ENCODE measurements at places on chromosomes 4 and X. TPM values are rescaled to one million over a fixed set of nuclear protein-coding genes. Genes with fewer than 3 reads are reported as not detected.

FAAH2 gene
- 1.7 TPM for total RNA-seq

DNA sequence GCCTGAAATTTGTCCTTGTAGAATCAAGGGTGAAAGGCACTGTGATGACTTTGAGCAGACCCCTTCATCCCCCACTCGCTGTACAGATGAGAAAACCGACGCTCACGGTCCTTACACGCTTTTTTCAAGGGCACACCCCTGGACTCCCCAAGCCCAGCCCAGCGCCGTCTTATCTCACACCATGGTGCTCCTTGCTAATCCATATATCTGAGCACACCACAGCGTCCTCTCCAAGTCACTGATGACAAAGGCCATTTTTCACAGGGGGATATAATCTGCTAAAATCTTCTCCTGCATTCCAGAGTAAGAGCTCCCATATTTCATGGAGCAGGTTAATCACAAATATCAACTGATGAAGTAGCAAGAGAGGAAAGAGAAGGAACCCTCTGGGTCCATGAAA is 486.3 kb downstream of the BCOR start:
- no peak for DNase-seq

GRCh38 chr4:148015058-148015457 is 283.2 kb downstream of the ARHGAP10 start:
- no peak for DNase-seq

GRCh38 chr4:66949419-66949818 is 595.9 kb downstream of the CENPC start:
- no peak for DNase-seq

GRCh38 chr4:164614999-164615398 is 138.9 kb upstream of the SMIM31 start:
- DNase-seq: no peak

GRCh38 chr4:176478076-176478475 is 158.3 kb downstream of the SPCS3 start:
- DNase-seq: peak; percentile 52

DNA sequence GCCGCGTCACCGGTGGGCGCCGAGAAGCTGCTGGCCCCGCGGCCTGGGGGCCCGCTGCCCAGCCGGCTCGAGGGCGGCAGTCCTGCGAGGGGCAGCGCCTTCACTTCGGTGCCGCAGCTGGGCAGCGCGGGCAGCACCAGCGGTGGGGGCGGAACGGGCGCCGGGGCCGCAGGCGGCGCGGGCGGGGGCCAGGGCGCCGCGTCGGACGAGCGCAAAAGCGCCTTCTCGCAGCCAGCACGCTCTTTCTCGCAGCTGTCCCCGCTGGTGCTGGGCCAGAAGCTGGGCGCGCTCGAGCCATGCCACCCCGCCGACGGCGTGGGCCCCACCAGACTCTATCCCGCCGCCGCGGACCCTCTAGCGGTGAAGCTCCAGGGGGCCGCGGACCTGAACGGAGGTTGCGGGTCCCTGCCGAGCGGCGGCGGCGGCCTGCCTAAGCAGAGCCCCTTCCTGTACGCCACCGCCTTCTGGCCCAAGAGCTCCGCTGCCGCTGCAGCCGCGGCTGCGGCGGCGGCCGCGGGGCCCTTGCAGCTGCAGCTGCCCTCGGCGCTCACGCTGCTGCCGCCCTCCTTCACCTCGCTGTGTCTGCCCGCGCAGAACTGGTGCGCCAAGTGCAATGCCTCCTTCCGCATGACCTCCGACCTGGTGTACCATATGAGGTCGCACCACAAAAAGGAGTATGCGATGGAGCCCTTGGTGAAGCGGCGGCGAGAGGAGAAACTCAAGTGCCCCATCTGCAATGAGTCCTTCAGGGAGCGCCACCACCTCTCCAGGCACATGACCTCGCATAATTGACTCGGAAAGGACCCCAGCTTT is 5.6 kb downstream of the PRDM8 start:
- peak; percentile 63 for DNase-seq

DNA sequence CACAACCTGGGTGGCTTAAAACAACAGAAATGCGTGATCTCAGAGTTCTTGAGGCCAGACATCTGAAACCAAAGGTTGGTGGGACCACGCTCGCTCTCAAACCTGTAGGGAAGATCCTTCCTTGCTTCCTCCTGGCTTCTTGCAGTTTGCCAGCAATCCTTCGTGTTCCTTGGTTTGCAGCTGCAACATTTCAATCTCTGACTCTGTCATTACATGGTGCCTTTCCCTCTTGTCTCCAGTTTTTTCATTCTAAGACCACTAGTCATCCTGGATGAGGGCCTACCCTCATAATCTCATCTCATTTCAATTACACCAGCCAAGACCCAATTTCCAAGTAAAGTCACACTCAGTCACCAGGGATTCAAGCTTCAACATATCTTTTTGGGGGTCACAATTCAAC is 388.0 kb downstream of the GPM6A start:
- no peak for DNase-seq

GRCh38 chrX:44451056-44451455 is 91.6 kb downstream of the FUNDC1 start:
- DNase-seq: no peak

- no peak for DNase-seq
Observed at GRCh38 chrX:84710611-84711010, 208.4 kb upstream of the HDX start.

- DNase-seq: peak; percentile 55
Observed at GRCh38 chrX:154396973-154397887, 947 bp upstream of the RPL10 start.

GRCh38 chr4:138521809-138522208 is 279.7 kb upstream of the SLC7A11 start:
- DNase-seq: no peak

GRCh38 chrX:124488412-124489161 is 142.2 kb downstream of the SH2D1A start:
- DNase-seq: no peak

GRCh38 chrX:46433892-46434291 is 111.3 kb downstream of the ZNF674 start:
- no peak for DNase-seq

DNA sequence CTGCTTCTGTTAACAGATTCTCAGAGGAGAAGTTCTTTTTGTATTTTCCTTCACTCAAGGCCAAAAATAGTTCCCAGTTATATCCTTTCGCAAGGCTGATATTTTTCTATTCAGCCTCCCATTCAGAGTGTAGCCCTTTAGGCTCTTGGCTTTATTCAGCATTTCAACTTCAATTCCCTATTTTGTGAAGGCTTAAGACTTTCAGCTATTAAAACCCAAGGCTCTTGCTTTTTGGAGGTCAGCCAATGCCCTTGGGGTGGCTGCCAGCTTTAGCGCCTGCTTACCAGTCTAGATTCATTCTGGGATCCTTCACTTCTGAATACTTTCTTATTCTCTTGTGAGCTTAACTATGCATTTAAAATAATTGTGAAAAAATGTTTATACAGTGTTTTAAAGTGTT is 57.3 kb upstream of the ADGRA3 start:
- peak; percentile 71 for DNase-seq

- peak; percentile 69 for DNase-seq
Observed at GRCh38 chr4:8506373-8507195, 66.0 kb downstream of the TRMT44 start.

DNA sequence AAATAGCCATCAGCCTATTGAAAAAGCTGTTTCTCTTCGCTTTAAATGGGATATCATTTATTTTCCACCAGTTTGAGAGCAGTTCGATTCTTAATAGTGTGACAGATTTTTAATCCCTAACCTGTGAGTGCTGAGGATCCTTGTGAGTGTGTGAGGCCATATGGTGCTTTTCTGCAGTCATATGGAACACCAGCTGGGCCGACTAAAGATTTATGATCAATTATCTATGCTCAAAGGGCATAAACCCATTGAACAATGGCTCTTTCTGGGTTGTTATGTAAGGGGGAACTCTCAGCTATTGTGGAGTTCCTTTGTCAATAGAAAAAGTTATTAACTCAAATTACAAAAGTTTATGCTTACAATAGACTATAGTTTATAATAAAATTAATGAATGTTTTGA is 1003.6 kb downstream of the FAT4 start:
- no peak for DNase-seq

- no peak for DNase-seq
Observed at GRCh38 chrX:142831961-142832530, 193.7 kb upstream of the SPANXN4 start.

GRCh38 chr4:98510757-98511517 is 147.5 kb downstream of the TSPAN5 start:
- no peak for DNase-seq

DNA sequence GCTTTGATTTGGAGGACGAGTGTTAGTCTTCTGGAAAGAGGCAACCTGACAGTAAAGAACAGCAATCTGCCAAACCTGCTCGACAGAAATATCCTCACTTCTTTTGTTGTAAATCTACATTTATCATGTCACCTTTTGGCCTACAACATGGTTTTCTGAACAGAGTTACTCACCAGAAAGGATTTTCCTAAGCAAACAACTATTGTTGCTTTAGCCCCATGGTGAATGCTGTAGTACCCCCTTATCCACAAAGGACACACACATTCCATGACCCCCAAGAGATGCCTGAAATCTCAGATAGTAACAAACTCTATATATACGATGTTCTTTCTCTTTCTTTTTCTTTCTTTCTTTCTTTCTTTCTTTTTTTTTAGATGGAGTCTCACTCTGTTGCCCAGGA is 42.7 kb downstream of the TMEM150C start:
- no peak for DNase-seq
